Activated T-cell treated with anti-CD3 and anti-CD28 coated beads, Interleukin-2, amount 50 U/mL, for 72 hours (primary cell): ENCODE measurements at places on chromosomes 1 and 21. TPM values are rescaled to one million over a fixed set of nuclear protein-coding genes. Genes with fewer than 3 reads are reported as not detected.

WNT3A gene
- not detected for total RNA-seq

STUM gene
- total RNA-seq = not detected

DNA sequence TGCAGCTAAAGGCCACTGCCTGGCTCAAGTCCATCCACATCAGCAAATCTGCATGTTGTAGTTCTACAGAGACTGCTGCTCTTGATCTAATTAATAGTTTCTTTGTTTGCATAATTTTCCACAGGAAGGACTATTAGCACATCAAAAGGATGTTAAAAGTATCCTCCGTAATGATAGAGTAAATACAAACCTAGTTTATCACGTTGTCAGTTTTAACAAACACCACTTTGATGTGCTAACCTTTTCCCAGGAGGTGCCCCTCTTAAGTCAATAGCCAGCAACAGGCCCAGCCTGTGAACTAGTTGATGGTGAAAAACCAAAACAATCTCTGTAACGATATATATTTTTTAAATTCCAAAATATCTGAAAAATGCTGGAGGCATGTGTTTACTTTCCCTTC, 64.2 kb upstream of the SLC22A15 start:
- DNase-seq = no peak

- DNase-seq = no peak
These were observed 6.3 kb upstream of the EGLN1 start for GRCh38 chr1:231428377-231428776.
